ENCODE measurements at places on chromosomes 7 and 10.

GRCh38 chr7:67907792-67908191 lies 911.2 kb downstream of the TYW1 start:
- no peak for DNase-seq

- peak; percentile 54 for DNase-seq
Measured at GRCh38 chr7:108083980-108084379, 46.2 kb downstream of the LAMB4 start.

- DNase-seq: no peak
Measured at GRCh38 chr10:88915781-88916180, 35.7 kb downstream of the STAMBPL1 start.

- no peak for DNase-seq
Measured at GRCh38 chr10:102863660-102864059, 5.6 kb upstream of the AS3MT start.

- peak; percentile 99 for DNase-seq
Measured at GRCh38 chr7:131188367-131189339, 139.0 kb upstream of the MKLN1 start.

GRCh38 chr7:119482209-119482608 lies 790.8 kb upstream of the KCND2 start:
- DNase-seq: peak; percentile 7

GRCh38 chr10:124164264-124164663 lies 70.9 kb upstream of the CHST15 start:
- DNase-seq: no peak

DNA sequence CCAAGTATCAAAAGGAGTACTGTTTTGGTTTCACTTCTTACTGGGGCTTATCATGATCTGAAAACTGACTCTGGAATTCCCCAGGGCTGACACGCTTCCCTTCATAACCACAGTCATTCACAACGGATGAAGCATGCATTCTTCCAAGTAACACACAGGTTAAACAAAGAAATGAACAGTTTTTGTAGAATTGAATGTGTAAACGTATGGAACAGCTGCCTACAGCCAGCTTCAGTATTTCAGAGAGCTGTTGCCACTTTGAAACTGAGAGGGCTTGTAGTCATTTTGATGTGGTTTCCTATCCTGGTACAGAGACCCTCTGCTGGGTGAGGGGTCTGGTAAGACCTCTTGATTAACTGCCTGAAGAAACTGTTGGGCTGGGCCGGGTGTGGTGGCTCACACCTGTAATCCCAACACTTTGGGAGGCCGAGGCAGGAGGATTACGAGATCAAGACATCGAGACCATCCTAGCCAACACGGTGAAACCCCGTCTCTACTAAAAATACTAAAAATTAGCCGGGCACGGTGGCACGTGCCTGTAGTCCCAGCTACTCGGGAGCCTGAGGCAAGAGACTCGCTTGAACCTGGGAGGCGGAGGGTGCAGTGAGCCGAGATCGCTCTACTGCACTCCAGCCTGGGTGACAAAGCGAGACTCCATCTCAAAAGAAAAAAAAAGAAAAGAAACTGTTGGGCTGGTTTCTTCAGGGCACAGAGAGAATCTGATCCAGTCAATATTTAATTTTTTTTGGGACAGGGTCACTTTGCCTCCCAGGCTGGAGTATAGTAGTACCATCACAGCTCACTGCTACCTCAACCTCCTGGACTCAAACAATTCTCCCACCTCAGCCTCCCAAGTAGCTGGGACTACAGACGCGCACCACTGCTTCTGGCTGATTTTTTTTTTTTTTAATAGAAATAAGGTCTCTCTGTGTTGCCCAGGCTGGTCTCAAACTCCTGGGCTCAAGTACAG lies 4.7 kb downstream of the NFE2L3 start:
- peak; percentile 91 for DNase-seq

DNA sequence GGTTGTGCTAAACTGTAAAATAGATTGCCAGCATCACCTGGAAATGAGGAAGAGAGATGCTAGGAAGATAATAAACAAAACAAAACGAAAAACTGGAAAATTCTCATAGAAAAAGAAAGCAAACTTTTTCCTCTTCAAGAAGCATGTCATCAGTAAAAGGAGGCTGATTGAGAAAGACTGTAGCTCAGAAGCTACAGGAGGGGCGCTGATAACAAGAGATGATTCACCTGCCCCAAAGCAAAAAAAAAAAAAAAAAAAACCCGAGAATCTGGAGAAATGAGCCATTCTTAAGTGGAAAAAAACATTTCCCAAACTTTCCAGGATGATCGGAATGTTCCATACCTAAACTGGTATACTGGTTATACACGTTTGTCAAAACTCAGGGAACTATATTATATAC lies 130.5 kb upstream of the C1QL3 start:
- DNase-seq: no peak

- DNase-seq: no peak
Measured at GRCh38 chr7:32516551-32517100, 21.3 kb downstream of the AVL9 start.

GRCh38 chr10:59138052-59138451 lies 38.4 kb upstream of the PHYHIPL start:
- no peak for DNase-seq

All from fibroblast of skin of right quadriceps (primary cell).